Activated naive CD4-positive, alpha-beta T cell treated with anti-CD3 and anti-CD28 coated beads, Interleukin-2, amount 50 U/mL, for 72 hours (primary cell): ENCODE measurements at places on chromosomes 1 and 21.

DNA sequence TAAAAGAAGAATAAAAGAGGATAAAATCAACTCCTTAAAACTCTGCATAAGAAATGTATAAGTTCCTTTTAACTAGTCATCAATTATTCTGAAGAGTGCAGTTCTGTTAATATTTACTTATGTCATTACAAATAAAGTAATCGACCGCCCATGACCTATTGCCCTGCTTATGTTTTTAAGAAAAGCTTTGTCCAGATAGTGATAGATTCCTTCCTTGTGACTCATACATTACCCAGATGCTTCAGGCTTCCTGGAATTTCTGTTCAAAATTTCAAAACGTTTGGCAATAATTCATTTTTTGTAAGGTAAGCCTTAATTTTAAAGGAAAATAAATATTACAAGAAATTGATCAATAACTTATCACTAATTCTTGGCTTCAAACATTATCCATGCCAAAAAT lies 918.2 kb upstream of the ADGRL2 start:
- no peak for DNase-seq

GRCh38 chr1:94240822-94241221 lies 3.4 kb upstream of the ARHGAP29 start:
- no peak for DNase-seq

- DNase-seq: no peak
Measured at GRCh38 chr21:28893687-28894086, 99.0 kb downstream of the LTN1 start.

DNA sequence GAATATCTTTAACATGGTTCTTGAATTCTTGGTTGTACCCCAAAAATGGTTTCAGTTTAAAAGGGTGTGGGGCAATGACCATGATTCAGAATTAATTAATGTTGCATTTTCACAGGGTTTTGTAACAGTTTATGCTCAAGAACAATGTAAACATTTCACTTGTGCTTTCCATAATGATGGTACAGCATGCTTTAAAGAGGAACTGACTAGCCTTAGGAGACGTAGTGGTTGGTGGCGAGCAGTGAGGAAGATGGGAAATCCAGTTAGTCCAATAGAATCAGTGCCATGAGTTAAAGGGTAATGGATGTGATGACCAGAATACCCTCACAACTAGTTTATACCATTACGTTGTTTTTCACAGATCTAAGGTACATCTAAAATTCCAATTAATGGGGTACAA lies 138.0 kb downstream of the HS2ST1 start:
- no peak for DNase-seq

DNA sequence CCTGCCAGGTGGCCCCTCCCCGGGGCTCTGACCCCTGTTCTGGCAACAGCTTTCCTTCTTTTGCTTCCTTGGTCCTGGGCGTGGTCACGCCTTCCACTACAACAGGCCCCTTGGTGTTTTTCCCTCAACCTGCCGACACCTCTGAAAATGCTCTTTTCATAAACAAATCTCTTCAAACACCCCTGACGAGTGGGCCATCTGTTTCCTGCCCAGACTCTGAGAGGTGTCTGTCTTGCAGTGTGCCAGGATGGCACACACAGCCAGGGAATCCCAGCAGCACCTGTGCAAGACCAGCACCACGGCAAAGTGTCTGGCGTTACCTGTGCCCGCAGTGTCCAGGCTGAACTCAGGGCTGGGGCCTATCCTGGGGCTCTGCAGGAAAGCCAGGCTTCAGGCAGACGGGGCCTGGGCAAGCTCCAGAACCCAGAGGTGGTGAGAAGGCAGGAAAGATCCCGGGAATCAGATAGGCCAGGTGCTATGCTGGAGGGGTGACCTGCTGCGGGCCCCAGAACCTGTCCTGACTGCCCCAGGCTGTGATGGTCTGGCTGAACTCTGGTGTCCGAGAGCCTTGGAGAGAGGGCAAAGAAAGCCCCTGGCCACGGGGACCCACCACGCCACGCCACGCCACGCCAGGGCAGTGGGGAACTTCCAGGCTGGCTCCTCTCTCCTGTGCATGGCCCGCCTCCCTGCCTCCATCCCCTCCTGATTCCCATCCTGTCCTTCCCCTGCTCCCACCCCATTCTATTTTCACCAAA lies 88.9 kb downstream of the SIK1 start:
- DNase-seq: no peak

GRCh38 chr1:41368366-41368765 lies 7.1 kb downstream of the FOXO6 start:
- no peak for DNase-seq

- DNase-seq: no peak
Measured at GRCh38 chr1:165254376-165254775, 102.1 kb downstream of the LMX1A start.

- DNase-seq: no peak
Measured at GRCh38 chr1:116923421-116923820, 13.7 kb downstream of the PTGFRN start.

DNA sequence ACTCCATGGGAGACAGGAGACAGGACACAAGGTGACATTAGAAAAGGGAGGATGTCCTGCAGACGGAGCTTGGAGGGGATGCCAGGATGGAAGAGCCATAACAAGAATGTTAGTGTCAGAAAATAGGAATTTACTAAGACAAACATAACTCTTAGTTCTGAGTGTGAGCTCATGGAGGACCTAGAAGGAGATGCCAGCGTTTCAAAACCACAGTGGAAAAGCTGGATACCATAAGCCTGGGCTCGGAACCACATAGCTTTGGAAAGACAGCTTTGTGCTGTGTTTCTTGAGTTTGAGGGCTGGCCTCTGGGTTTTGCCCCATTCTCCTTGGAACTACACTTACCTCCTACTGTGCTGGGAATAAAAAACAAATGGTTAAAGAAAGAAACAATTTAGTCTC lies 128.4 kb downstream of the S1PR1 start:
- DNase-seq: no peak

DNA sequence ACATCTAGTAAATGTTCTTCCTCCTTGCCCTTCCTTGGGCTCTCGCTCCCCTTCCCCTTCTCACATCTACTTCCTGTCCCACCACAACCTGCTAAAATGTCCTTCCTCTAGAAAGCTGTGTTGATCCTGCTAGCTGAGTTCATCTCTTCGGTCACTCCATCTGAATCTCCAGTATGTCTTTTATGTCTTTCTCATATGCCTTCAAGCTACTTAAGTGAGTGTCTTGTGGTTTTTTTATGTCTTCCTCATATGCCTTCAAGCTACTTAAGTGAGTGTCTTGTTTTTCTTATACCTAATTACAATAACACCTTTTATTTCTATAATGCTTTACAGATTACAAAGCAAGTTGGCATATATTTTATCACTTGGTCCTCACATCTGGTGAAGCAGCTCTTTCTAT lies 33.9 kb downstream of the CSF1 start:
- no peak for DNase-seq

GRCh38 chr1:2921970-2922686 lies 99.1 kb upstream of the ACTRT2 start:
- no peak for DNase-seq

GRCh38 chr1:201397675-201398074 lies 1.4 kb downstream of the LAD1 start:
- no peak for DNase-seq

GRCh38 chr1:90826834-90827233 lies 109.7 kb upstream of the BARHL2 start:
- no peak for DNase-seq

GRCh38 chr1:224458996-224459395 lies 24.4 kb upstream of the WDR26 start:
- DNase-seq: no peak

DNA sequence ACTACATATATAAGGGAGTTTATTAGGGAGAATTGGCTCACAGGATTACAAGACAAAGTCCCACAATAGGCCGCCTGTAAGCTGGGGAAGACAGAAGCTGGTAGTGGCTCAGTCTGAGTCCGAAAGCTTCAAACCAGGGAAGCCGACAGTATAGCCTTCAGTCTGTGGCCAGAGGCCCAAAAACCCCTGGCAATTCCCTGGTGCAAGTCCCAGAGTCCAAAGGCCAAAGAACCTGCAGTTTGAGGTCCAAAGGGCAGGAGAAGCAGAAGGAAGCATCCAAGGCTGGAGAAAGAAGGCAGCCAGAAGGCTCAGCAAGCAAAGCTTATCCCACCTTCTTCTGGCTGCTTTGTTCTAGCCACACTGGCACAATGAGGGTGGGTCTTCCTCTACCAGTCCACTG lies 13.9 kb downstream of the TTLL7 start:
- no peak for DNase-seq

- no peak for DNase-seq
Measured at GRCh38 chr1:22876359-22877111, 96.1 kb downstream of the LACTBL1 start.

GRCh38 chr1:169902751-169903150 lies 9.1 kb upstream of the SCYL3 start:
- no peak for DNase-seq

DNA sequence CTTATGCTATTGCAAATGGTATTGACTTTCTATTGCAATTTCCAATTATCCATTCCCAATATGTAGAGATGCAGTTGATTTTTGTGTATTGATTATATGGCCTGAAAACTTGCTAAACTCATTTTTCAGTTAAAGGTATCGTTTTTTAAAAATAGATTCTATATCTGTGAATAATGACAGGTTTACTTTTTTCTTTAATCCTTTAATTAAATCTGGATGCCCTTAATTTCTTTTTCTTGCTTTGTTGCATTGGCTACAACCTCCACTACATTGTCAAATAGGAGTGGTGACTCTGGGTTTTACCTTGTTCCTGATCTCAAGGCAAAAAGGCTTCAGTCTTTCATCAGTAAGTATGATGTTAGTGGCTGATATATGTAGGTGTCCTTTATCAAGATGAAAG lies 522.4 kb downstream of the MATN1 start:
- no peak for DNase-seq

DNA sequence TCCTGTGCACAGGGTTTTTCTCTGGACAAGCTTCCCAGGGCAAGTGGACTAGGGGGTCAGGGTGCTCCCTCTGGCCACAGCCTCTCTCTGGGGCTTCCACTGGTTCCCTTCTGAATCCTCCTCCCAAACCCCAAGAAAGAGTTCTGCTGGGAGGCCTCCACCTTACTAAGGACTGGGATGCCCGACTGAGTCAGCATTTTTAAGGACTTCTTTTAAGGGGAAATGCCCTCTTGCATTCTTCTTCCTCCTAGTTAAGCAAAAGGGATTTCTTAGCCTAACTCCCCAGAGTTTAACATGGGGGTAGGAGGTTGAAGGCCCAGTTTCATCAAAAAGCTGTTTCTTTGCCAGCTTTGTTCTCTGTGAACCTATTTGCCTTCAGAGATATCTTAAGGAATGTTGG lies 99.7 kb upstream of the KRTAP19-8 start:
- DNase-seq: no peak

DNA sequence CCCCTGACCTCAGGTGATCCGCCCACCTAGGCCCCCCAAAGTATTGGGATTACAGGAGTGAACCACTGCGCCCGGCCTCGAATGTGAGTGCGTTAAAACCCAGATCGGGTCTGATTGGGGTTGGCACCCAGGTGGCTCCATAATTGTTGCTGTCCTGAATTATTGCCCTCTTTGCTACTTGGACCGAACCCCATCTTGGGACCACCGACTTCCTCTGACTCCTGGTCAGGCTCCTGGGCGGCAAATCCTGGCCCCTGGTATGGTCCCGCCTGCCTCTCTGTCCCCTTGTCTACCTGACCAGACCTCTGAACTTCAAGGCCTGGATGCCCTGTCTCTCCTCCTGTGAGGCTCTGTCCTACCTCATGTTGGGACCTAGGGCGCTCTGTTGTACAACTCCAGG lies 32.8 kb downstream of the L1TD1 start:
- no peak for DNase-seq

GRCh38 chr1:11114966-11115365 lies 15.3 kb upstream of the EXOSC10 start:
- DNase-seq: no peak

GRCh38 chr1:168085401-168085872 lies 51.3 kb downstream of the GPR161 start:
- DNase-seq: no peak

DNA sequence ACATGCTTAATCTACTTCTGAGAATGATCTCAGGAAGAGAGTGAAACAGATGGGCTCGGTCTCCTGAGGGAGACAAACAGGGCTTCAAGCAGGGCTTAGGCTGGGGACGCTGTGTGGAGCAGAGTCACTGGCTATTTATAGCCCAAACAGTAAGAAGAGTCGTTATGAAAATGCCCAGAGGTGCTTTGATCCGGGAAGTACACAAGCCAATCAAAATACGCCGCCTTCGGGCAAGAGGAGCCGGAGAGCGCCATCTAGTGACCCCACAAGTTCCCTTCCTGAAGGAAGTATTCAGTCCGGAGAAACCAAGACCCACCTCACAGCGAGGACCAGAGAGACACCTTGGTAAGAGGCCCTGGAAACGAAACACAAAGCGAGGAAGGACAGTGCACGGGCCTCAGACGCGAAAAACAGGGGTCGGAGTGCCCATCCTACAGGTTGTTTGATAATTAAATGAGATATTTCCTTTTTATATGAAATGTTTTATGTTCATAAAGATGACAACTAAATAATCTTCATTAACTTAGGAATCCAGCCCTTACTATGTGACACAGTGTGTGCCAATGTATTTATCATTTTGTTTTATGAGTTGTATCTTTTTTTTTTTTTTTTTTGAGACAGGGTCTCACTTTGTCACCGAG lies 25.0 kb upstream of the SCCPDH start:
- DNase-seq: peak; percentile 83
